Naive B cell (primary cell): ENCODE measurements at places on chromosomes 2 and 18.

GRCh38 chr2:196821195-196821594 is 12.0 kb upstream of the C2orf66 start:
- no peak for DNase-seq

GRCh38 chr2:23541503-23542229 is 156.7 kb downstream of the KLHL29 start:
- DNase-seq = no peak

DNA sequence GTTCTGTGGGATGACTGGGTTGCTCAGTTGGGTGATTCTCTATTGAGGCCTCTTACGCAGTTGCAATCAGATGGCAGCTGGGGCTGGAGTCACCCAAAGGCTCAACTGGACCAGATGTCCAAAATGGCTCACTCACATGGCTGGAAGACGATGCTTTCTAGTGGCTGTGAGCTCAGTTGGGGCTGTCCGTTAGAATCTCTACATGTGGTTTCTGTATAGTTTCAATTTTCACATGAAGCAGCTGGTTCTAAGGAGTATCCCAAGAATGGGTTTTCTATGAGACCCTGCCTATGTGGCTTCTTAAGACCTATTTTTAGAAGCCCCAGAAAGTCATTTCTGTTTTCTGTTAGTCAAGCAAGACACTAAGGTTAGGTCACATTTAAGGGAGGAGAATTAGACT is 4.4 kb downstream of the XRCC5 start:
- DNase-seq = no peak

DNA sequence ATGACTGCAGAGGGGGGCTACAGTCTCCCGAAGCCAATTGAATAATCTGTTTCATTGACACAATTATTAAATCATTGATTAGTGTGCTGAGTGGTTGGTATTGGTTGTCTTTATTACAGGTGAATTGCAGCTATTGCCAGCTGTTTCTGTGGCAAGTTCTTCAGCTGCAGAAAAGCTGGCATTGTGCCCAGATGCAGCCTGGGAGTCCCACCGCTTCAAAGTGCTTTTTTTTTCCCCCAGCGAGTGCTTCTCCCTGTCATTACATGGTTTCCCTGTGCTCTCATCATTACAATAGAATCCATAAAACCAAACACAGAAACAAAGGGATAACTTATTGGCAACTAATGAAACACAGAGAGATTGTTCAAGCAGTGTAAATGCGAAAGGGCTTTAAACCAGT is 164.7 kb downstream of the GRB14 start:
- no peak for DNase-seq

DNA sequence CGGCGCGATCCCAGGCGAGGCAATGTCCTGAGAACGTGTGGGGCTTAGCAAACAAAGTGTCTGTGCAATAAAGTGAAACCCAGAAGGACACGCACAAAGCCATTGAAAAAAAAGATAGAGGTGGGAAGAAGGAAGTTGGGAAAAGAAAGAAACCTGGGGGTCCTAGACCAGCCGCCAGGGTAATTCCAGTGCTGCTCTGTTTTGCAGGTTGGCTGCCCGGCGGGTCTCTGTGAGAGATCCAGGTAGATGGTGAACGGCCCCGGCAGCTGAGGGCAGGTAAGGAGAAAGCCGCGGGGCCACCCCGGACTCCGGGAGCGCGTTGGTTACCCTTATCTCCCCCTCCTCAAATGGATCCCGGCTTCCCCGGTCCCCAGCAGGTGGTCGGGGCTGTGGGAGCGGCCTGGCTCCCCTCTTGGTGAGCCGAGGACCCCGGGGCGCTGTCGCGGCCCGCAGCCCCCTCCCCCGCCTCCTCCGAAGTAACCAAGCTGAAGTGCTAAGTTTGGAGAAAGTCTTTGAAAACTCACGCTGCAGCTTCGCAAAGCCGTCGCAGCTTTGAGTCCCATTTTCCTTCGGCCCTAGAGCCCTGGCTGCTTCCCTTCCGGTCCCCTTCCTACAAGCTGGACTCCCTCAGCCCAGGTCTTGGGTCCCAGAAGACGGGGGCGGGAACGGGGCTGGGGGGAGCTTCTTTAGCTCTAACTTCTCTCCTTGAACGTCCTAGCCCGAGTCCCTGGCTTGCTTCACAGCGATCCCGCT is 588 bp downstream of the OTX1 start:
- peak; percentile 21 for DNase-seq

GRCh38 chr2:9739531-9739964 is 103.7 kb upstream of the TAF1B start:
- no peak for DNase-seq

DNA sequence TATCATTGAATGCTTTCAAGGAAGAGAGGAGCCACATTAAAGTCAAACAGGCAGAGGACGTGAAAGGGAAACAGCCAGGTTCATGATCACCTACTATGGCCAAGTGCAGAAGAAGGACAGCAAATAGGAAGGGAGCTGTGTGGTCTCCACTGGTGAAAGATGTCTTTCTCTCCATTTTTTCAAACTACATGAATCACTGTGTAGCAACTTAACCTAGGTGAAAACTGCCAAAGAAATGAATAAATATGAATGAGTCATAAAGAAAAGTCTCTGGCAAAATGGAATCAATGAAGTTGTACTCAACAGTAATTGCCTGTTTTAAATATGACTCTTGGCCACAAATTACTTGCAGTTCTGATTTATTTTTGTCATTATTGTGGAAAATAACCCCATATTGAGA is 452.6 kb upstream of the PKDCC start:
- no peak for DNase-seq

DNA sequence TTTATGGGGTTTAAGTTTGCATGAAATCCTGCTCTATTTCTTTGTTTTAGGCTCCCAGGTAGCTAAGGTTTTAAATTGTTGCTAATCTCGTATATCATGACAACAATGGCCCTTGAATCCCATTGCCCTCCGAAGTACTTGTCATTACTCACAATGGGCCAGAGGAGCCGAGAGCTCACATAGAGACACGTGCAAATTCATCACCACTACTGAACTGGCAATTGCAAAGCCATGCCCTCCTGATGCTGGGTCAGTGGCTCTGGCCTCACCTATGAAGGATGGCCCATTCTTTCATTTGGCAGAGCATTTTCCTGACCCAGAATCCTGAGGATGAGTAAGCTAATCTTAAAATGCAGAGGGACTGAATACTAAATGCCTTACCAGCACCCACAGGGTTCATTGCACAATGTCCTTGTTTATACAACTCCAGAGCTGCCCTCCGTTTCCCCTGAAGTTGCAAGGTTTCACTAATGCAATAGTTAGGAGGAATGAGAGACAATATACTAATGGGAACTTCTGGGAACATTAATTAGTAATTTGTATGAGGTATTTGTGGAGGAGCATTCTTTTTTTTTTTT is 71.6 kb upstream of the GAREM1 start:
- DNase-seq = no peak

GRCh38 chr2:201923436-201924328 is 110.0 kb upstream of the FZD7 start:
- DNase-seq = no peak

- DNase-seq = no peak
These were observed 152.0 kb upstream of the XPO1 start for GRCh38 chr2:61690078-61690596.

GRCh38 chr2:153464395-153464794 is 14.2 kb downstream of the RPRM start:
- no peak for DNase-seq

DNA sequence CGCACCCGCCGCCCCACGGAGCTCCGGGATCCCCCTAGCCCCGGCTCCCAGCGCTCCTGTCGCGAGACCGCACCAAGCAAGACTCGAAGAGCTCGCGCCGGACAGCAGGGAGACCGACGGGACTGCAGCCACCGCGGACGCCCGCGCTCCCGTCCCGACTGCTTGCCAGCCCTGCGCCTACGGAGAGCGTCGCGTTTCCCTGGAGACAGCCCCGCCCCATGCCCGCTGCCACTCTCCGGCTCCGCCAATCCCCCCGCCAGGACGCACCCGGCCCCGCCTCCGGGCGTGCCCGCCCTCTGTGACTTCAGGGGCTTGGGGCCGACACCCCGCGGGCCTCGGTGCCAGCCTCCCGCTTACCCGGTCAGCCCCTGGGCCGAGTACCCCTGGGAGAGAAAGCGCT is at the start of gene ANKMY1:
Gene ANKMY1, minus strand, starts transcription at position 181 of the 400 bp plus-strand sequence. CDS start 653 bp downstream, outside the sequence.
- DNase-seq = peak; percentile 39

GRCh38 chr18:49973592-49973991 is 160.3 kb upstream of the ACAA2 start:
- DNase-seq = no peak

DNA sequence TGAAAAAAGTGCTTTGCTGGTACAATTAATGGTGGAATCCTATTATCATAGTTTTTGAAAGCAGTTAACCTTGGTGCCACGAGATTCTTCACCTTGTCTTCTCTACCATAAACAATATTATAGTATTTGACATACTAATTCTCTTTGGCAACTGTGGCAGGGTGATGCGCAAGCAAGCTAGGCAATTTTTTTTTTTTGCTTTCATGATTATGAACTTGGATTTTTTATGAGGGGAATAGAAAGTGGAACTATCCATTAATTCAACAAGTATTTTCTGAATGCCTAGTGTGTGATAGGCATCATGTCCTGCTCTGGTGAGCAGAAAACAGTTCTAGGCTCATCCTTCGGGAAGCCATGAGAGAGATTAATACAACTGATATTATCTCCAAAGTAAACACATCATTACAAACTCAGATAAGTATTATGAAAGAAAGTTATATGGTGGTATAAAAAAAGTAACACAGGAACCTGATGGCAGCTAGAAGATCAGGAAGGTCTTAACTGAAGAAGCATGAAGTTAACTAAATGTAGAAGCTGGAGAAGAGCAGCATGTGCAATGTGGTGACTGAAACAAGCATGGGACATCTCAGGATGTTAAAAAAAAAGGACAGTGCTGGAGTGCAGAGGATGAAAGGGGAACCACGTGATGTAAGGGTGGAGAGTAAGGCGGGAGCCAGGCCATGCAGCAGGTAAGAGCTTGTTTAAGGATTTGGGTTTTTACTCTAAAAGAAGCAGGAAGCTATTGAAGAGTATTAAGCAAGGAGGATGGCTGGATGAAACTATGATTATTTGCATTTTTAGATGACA is 113.7 kb downstream of the ZEB2 start:
- DNase-seq = no peak

- no peak for DNase-seq
These were observed 59.9 kb upstream of the SNTG2 start for GRCh38 chr2:890791-891190.

GRCh38 chr2:122414902-122415301 is 659.5 kb downstream of the TSN start:
- DNase-seq = no peak

DNA sequence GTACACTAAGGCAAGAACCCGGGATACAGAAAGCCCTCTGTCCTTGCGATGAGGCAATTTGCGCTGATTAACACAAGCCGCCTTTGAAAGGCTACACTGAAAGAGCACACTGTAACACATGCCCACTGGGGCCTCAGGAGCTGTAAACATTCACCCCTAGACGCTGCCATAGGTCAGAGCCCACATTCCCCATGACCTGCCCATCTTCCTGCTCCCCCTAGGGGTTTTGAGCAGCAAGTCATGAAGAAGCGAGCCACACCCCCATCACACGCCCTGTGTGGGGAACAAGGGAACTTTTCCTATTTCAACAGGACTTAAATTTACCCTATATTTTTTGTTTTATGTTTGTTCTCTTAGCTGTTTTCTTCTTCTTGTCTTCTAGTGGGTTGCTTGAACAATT is 47.8 kb upstream of the SLC4A10 start:
- DNase-seq = no peak

GRCh38 chr2:62495761-62496160 is 10.2 kb downstream of the TMEM17 start:
- no peak for DNase-seq

DNA sequence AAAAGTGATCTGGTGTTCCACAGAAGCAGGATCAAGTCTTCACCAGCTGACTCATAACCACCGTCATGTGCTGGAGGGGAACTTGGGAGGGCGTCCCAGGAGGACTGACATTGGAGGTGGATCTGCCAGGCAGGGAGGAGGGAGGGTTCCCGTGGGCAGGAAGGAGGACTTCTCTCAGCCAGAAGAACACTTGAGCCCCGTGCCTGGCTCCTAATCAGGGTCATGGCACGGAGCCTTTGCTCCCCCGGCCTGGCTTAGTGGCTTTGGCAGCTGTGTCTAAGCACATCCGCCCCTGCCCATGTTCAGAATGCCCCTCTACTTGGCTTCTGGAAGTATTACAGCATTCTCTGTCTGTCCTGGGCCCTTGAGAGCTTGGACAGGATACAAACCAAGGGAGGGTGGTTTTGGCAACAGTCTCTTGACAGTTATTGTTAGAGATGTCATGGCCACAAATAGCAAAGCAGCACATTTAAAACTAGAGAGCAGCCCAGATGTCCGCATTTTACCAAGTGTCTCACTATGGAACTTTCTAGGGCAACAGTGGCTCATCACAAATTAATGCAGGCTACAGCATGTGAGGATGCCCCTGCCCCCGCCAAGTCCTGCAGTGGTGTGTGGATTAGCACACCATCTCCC is 11.5 kb downstream of the PPP1R7 start:
- DNase-seq = no peak

DNA sequence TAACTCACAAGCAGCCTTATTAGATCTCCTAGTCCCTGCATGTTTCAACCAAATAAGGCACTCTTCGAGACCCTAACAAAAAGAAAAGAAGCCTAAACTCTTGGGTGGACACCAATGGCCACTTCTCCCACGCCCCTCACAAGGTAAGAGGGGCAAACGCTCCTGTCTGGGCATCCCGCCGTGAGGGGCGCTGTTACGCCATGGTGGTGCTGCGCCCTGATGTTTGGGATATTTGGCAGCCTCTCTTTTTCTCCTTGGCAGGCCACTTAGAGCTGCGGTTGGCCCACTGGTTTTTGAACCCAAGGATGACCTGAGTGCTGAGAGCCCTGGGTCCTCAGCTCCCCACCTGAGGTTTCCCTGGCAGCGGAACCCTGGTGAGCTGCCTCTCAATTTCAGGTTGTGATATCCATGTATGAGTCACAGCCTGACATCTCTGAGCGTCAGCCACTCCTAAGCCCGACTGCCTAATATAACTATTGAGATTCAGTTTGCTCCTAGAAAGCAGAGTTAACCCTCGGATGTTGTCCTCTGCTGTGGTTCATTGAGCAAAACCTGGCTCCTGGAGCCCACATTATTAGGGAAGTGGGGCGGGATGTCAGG is 103.3 kb downstream of the COL6A3 start:
- DNase-seq = no peak

DNA sequence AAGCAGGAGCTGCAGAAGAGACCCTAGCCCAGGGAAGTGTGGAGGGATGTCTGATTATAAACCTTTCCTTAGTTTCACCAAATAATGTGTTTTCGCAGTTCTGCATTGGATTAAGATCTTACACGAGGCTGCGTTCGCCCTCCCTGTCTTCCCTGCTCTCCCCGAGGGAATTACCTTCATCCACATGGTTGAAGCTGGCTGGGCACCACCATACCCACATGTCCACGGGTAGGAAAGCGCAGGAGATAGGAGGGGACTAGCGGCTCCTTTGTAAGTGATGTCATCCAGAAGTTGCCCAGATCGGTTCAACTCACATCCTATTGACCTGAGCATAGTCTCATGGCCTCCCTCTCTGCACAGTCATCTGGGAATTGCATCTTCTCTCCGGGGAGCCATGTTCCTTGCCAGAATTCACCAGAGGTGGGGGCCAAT is 1.1 kb downstream of the TTL start:
- no peak for DNase-seq

- DNase-seq = no peak
These were observed 17.6 kb upstream of the ZAP70 start for GRCh38 chr2:97695744-97696143.
